ENCODE measurements at places on chromosomes 2 and 18.

DNA sequence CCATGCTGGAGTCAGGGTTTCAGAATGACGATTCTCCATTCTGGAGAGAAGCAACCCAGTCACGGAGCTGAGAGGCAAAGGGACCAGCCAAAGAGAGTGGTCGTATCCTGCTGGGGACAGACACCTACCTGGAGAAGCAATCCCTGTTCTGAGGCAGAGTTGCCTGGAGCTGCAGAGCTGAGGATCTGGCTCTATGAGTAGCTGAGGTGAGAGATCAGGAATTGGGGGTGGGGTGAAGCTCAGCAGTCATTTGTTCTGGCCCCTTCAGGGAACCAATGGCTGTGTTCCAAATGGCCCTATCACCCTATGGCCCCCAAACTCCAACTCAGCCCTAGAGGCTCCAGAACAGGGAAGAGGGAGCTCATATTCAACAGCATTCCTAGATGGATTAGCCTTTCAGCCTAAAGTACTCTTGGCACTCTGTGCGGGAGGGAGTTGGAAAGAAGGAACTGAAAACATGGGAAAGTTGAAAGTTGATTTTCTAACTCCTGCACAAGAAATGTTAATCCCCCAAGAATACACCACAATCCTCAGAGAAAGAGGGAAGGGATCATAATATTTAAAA is 3.3 kb upstream of the ATRAID start:
- DNase-seq, result no peak

DNA sequence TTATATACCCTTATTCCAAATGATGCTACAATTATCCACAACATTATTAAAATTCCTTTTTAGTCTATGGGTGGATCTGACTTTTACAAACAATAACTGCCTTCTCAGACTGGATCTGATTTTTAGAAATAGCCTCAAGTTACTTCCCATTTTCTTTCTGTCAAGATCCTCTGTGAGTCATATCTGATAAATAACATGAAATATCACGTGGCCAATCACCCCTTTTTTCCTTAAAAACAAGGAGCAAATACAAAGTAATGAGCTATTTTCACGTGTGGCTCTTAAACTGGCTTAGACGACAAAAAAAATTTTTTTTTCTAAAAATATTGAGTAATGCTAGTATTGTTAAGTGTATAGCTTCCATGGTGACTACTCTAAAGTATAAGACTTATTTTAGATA is 6.7 kb downstream of the PELI1 start:
- DNase-seq, result no peak

- no peak for DNase-seq
Measured at GRCh38 chr18:79508565-79509535, 113.1 kb downstream of the NFATC1 start.

DNA sequence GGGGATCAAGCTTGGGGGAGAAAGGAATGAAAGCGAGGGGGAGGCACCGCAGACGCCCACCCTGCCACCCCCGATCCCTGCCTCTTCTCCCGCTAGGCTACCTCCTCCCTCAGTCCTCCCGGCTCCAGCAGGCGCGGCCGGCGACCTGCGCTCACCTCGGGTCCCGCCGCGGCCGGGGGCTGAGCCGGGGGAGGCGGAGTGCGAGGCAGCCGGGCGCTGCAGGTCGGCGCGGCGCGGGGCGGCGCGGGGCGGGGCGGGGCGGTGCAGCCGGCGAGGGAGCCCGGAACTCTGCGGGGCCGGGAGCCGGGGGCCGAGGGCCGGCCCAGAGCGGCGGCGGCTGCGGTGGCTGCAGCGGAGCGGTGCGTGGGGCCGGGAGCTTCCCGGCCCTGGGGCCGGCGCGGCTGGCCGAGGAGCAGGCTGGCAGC is 477 bp downstream of the ACVR1 start:
- DNase-seq, result peak; percentile 70

DNA sequence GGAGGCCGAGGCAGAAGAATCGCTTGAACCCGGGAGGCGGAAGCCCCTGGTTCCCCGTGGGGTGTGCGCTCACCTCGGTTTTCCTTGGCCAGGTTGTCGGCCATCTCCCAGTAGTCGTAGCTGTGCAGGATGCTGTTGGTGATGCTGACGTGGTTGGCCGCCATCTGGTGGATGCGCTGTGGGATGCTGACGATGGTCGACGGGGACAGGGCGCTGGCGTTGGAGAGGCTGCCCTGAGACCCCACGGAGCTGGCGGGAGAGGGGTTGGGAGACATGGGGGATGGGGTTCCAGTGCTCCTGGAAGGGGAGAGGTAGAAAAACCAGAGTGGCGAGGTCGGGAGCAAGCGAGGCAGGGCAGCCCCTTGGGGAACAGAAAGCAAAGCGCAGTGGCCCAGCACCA is 64.4 kb upstream of the REV1 start:
- DNase-seq, result no peak

DNA sequence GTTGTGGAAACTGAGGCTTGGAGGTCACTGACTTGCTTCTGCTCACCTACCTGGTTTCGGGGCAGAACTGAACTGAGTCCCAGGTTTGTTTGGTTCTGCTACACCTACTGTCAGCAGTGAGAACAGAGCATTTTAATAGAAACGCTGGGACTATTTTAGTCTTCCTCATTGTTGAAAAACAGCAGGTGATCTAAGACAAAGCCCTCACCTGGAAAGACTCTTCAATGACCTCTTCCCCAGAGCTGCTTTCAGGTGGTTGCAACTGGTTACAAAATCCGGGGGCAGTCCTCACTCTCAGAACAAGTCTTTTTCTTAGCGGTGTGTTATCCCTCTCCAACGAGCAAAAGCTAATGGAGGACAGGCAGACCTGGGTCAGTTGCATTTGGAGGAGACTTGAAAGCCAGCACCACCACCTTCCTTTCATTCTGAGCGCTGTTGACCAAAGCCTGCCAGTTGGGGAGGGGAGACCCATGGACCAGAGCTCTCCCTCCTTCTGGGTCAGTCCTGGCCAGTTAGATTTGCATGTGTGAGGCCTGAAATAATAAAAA is 217.0 kb downstream of the NCK2 start:
- DNase-seq, result no peak

DNA sequence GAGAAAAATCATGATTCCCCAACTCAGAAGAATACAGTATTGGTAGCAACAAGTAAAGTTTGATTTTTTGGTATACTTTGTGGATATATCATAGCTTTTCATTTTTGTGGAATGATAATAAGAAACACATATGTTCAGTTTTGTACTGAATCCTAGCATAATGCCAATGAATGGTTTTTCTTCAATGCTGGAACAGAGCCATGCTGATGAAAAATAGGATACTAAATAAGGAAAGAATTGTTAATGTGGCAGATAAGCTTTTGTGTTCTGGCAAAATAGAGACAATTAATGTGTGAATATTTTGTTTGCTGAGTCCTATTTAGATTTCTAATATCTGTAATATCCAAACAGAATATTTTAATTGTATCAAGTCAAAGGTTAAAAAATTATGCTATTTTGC is 21.9 kb downstream of the CD28 start:
- no peak for DNase-seq

GRCh38 chr18:59420244-59420643 is 61.2 kb upstream of the LMAN1 start:
- DNase-seq, result no peak

- no peak for DNase-seq
Measured at GRCh38 chr18:38807915-38808314, 1242.3 kb upstream of the CELF4 start.

DNA sequence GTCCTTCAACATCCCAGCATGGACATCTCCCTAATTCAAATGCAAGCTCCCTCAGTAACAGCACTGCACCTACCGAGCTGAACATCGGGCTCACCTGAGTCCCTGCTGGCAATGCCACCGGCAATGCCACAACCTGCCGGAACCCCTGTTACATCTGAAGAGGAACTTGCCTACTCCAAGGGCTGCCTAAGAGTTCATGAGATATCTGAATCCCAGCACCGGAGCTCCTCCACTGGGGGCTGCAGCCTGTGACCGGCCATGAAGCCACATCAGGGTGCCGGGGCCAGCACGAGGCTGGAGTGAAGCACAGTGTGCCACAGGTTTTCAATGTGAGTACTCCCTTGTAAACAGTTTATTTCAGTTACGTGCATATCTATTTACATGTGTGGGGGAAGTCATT is 152.9 kb downstream of the EIPR1 start:
- no peak for DNase-seq

- no peak for DNase-seq
Measured at GRCh38 chr2:33134086-33134771, 187.5 kb downstream of the LTBP1 start.

DNA sequence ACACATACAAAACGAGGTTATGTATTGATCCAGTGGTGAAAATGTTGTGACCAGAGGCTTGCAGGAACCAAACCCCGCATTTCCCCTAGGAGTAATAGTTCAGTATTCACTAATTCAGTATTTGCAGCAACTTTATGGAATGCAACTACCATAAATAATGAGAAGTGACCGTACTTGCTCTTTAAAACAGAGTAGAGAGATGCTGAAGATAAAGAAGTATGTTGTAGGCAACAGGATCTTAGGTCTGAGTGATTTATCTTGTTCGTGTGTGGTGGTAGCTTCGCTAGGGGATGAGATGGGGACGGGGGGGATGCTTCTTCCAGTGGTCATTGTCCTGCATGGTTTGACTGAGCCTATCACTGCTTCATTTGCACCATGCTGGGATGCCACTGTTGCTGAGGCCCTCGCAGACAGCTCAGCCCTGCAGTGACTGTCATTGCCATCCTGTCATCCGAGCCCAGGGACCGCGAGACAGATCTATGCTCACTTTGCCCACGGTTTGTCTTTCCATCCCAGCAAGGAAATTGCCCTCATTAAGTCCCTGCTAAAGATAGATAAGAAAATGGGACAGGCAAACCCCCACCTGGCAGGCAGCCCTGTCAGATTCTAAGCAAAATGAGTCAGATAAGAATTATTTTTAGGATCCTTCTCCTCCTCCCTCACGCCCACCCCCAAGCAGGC is 181.3 kb downstream of the CTIF start:
- DNase-seq, result no peak

DNA sequence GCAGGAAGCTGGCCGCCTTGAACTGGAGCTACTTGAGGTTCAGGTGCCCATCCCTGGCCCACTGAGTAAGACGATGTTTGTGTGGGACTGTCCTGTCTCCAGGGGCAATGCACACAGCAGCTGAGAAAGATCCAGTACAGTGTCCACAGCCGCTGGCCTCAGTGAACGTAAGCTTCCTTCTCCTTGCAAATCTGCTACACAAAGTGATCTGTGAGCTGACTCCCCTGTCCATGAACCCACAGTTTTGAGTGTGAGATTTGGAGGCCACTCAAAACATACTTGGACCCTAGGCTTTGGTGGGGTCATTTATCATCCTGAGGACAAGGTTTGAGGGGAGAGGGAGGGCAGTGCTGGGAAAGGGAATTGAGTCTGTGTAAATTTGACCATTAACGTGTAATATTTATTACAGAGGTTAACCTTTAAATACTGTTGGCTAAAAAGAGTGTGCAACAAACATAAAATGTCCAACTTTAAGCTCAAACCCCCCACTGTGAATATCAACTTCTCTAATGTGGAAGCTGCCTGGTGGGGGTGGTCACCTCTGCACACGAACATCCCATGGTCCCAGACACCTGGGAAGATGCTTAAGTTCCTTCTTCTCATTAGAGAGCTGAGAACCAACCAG is 4.9 kb upstream of the CYS1 start:
- no peak for DNase-seq

DNA sequence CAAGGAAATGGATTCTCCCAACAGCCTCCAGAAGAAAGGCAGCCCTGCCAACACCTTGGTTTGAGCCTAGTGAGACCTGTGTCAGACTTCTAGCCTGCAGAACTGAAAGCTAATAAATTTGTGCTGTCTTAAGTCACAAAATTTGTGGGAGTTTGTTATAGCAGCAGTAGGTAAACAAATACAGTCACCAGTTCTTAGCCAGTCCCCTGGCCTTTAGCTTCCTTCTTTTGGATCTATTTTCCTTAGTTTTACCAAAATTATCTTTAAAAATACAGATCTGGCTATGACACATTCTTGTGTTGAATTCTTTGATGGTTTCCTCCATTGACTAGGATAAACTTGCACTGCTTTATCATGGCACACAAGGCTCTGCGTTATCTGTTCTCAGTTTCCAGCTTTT is 697.9 kb upstream of the FANCL start:
- no peak for DNase-seq

GRCh38 chr2:226585130-226585561 is 214.5 kb downstream of the IRS1 start:
- DNase-seq, result no peak

GRCh38 chr2:145802133-145802532 is 1282.2 kb upstream of the ZEB2 start:
- no peak for DNase-seq

DNA sequence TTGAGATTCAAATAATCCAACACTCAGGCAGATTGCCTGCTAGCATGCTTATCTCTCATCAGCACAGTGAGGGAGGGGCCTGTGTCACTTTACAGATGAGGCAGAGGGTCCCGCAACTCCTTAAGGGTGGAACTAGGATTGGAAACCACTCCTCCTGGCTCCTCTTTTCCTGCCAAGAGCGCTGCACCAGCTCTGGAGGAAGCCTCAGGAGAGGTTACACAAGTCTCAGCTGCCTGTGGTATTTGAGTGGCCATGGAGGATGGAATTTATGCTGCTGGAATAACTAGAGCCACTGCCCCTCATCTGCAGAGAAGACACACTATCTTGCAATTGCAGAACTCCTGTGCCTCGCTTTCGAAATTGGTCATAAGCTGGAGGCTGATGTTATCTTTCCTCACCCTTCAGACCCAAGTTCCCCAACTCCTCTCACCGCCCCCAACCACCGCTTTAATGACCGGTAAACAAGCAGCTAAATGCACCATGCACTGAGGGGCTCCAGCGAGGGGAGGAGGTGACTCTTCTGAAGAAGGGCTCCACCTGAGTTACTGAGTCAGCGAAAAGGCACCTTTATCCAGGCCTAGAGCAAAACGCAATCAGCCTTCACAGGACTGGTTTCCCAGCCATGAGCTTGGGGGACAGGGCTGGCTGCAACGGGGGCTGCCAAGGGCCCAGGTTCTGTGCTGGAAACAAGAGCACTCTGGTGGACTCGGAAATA is 245.8 kb downstream of the SOX11 start:
- DNase-seq, result no peak

DNA sequence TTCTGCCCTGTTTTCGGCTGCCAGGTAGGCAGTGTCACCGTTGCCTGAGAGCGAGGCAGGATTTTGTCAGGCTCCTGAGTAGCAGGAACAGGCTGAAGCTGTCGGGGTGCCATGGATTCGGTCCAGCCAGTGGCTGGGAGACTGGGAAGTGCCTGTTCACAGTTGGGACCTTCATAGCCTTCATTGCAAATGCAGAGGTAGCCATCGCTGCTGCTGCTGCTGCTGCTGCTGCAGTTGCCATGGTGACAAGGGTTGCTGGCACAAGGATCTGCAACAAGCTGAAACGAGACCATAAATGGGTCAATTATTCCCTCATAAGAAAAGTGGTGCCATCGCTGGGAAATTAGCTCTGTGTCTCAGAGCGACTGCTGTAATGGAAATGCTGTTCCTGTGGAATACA is 122.7 kb downstream of the DNER start:
- no peak for DNase-seq

Measured in T-helper 2 cell treated with Interferon-gamma antibody and Interleukin-4, amounts not matched to agents 5 μg/mL and 100 μg/mL, for 36 hours (primary cell).